ENCODE measurements at places on chromosomes 12 and 14. TPM values are rescaled to one million over a fixed set of nuclear protein-coding genes. Genes with fewer than 3 reads are reported as not detected.

GRCh38 chr12:79858518-79858917, 76.4 kb downstream of the PPP1R12A start:
- no peak for DNase-seq

GRCh38 chr12:13223941-13224340, 27.4 kb downstream of the EMP1 start:
- no peak for DNase-seq

IFNG-AS1 gene
- not detected for total RNA-seq

ZNF10 gene
- total RNA-seq = 27.8 TPM
